ENCODE measurements at places on chromosomes 1 and 21.

GRCh38 chr1:15417059-15417934, 7.6 kb downstream of the EFHD2 start:
- DNase-seq: peak; percentile 85

DNA sequence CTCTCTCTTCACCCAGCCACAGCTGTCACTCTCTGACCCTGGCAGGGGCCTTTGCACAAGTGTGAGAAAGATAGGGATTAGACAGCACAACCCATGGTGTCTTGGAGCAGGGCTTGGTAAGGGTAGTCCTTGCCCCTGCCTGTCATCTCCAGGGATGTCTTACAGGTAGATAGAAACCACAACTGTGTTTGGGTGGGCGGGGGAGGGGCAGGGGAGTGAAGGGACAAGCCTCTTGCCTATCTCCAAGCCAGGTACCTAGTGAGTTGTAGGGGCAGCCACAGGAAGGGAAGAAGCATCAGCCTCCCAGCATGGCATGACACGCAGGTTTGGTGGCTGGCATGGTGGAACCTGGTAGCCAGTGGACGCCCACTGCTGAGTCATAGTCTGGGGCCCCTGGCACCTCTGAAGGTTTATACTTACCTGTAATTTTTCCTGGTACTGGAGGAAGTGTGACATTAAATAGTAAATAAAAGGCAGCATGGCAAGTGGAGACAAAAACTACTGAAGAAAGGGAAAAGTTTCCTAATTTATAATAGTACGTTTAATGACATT, 97.5 kb downstream of the CLEC20A start:
- DNase-seq: no peak

- DNase-seq: no peak
These were observed 17.3 kb downstream of the S1PR1 start for GRCh38 chr1:101253976-101254674.

DNA sequence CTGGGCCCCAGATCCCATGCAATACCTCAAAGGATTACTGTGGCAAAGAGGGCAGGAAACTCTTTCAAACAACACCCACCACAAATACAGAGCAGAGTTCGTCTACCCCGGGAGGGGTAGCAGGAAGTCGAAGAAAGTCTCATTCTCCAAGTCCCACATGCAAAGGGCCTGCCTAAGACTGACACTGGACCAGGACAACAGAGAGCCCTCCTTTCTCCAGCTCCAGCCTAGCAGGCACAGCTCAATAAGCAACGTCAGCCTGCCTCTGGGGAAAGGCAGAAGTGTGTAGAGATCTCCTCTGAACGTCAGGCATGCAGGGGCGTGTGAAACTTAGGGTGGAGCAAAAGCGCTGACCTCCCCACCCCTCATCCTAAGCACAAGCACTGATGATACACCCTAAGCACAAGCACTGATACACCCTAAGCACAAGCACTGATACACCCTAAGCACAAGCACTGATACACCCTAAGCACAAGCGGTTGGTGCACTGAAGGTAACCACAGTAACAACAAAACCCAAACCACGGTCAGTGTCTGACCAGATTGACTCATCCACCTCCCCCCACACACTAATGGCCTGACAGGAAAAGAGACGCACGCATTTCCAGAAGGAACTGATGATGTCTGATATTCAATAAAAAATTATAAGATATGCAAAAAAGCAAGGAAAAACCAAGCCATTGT, 1.3 kb downstream of the KRTAP12-3 start:
- no peak for DNase-seq

DNA sequence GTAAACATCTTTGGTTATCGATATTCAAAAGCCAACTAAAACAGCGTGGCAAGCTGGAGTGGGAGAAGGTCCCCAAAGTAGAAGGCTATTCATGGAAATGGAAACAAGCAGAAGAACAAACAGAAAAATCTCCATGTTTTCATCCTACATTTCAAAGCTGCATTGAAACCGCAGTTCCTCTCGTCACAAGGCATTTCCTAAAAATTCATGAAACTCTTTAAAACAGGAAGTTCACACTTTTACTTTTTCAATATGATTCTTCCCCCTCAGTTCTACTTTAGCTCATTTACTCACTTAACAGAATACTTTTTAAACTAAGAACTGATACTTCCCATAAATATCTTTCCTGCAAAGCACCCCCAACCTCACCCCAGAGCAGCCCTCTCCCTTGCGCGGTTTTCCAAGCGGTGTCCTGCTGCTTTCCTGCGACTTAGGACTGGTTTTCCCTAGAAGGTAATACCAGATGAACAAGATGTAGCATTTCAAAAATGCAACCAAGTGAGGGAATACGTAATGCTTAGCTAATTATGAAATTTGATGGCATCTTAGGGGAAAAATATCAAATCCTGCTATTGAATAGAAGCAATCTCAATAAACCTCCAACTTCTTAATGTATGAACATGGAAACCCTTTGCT, 228.3 kb upstream of the PKN2 start:
- peak; percentile 30 for DNase-seq

DNA sequence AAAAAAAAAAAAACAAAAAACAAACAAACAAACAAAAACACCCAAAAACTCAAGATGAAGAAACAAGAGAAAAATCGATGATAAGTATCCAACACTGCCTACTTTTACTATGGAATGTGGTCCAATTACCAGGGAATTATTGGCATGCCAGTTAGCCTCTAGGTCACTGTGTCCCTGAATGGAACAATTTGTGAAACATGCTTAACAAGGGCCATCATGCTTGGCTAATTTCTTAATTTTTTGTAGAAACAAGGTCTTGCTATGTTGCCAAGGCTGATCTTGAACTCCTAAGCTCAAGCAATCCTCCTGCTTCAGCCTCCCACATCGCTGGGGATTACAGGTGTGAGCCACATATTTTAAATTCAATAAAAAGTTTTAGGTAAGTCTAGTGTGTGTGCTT, 23.9 kb downstream of the PLPP3 start:
- no peak for DNase-seq

- no peak for DNase-seq
These were observed 414 bp downstream of the GPR153 start for GRCh38 chr1:6260433-6260934.

GRCh38 chr1:119052267-119052666, 64.1 kb upstream of the TBX15 start:
- no peak for DNase-seq

GRCh38 chr1:26999440-26999987, 6.0 kb downstream of the TRNP1 start:
- DNase-seq: no peak

GRCh38 chr1:30385246-30385995, 338.0 kb downstream of the MATN1 start:
- no peak for DNase-seq

DNA sequence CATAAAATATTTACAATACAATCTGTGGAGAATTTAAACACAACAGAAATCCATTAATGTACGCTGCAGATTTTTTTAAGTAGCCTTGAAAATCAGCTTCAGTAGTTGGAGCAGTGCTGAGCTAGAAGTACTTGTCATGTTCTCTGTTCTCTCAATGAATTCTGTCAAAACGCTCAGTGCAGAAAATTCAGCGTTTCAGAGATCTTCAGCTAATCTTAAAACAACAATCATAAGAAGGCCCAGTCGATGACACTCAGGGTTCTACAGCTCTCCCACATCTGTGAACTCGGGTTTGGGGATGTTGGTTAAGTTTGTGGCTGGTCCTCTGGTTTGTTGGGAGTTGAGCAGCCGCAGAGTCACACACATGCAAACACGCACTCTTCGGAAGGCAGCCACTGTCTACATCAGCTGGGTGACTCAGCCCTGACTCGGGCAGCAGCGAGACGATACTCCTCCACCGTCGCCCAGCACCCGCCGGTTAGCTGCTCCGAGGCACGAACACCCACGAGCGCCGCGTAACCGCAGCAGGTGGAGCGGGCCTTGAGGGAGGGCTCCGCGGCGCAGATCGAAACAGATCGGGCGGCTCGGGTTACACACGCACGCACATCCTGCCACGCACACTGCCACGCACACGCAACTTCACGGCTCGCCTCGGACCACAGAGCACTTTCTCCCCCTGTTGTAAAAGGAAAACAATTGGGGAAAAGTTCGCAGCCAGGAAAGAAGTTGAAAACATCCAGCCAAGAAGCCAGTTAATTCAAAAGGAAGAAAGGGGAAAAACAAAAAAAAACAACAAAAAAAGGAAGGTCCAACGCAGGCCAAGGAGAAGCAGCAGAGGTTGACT, 161.2 kb downstream of the RUNX1 start:
- DNase-seq: peak; percentile 96

GRCh38 chr1:106787520-106787919, 269.0 kb upstream of the PRMT6 start:
- no peak for DNase-seq

DNA sequence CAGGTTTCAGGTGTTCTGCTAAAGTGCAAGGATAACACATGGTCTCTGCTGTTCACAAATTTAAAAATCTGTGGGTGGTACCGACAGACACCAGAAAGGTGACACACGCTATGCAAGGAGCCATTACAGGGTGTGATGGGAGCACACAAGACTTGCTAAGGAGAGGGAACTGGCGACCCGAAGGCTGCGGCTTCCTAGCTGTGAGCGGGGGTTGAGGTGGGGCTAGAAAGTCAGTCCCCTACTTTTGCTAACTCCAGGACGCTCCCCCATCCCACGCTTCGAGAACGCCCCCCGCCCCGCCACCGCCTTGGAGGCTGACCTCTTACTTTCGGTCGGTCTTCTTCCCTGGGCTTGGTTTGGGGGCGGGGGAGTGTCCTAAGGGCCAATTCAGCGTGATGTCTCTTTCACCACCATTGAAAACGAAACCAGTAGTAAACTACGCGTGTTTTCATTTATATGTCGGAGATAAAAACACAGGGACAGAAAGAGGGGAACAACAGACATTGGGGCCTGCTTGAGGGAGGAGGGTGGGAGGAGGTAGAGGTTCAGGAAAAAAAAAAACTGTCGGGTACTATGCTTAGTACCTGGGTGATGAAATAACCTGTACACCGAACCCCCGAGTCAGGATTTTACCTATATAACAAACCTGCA, 1.1 kb downstream of the CKS1B start:
- DNase-seq: peak; percentile 93

- no peak for DNase-seq
These were observed 146.4 kb downstream of the GREM2 start for GRCh38 chr1:240465531-240465940.

DNA sequence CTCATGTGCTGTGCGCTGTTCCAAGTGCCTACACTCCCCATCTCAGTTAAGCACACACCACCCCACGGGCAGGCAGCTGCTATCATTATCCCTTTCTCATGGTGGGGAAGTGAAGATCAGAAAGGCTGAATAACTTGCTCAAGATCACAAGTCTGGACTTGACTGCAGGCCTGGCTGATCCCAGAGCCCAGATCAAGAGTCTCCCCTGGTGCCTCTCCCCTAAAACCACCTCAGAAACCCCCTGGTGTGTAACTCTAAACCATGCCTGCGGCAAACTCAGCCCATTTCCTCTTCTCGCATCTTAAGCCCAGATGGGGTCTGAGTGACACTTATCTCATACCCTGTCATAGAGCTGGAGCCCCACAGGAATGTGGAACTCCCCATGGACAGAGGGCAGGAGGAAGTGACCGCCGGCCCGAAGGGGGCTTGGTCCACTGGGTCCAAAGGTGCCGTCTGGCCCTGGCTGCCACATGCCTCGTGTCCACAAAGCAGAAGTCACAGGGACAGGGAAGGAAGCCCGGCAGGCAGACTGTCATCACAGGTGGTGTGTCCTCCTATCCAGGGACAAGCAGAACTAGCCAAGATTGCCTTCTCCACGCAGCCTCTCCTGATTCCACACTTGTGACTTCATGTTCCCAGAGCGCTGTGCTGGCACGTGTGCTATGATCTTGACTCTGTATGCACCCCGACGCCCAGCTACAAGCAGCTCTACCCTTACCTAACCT, 92.1 kb downstream of the SYF2 start:
- peak; percentile 83 for DNase-seq

DNA sequence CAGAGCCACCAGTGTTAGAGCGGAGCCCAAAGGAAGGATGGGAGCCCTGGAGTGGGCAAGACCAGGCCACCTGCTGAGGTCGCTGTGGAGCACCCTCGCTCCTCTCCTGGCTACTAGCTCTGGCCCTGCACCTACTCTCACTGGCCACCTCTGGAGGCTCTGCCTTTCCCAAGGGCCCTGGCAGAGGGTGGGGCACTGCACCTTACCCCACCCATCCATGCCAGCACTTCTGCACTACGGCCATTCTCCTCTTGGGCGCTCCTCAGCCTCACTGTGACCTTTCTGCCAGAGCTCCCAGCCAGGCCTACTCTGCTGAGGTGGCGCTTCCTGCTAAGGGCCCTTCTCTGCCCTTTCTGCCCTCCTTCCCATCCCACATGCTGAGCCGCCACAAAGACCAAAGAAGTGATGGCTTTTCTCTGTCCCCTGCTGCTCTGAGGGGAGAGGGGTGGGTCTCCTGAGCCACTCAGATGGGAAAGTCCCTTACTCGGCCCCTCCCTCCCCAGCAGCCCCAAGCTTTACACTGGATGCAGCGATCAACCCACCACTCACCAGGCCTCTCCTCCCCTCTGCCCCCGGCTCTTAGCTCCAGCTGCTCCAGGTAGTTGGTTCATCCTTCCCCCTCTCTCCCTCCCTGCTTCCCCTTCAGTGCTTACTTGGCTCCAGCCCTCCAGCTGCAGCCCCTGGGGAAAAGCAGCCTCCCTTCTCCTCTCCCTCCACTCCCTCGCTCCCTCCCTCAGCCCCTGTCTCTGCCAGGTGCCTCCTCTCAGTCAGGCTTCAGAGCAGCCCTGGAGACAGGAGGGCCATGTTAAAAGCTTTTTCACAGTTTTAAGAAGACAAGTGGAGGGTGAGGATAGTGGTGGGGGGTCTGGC, 14.8 kb upstream of the TMEM222 start:
- DNase-seq: no peak

DNA sequence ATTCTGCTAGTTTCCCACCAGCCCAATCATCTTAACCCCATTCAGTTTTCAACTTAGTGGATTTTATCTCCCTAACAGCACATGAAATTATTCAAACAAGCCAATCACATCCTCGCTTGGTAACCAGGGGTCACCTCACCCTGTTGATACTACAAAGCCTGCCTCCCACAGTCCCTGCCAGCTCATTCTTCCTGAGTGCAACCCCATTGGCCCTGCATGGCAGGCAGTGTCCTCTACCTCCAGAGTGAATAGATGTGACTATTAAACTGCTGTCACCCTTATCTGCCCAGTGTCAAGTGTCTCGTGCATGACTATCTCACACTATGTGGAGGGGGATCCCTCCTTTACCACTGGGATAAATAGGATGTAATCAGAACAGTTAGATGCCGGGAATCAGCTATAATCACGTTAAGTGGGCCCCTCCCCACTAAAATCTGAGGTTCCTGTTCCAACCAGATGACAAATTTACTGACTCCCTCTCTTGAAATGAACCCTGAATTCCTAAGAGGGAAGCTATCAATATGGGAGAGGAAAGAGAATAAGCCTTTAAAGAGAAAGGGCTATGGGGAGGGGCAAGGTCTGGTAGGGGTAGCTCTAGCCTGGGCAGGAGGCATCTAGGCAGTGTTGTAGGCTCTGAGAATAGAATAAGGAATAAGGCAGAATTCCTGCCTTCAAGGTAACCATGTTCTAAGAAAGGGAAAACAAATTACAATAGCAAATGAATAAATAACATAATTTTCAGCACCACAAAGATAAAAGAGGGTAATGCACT, 155.9 kb downstream of the SLC30A10 start:
- DNase-seq: no peak

- no peak for DNase-seq
These were observed 2.4 kb downstream of the PLPPR4 start for GRCh38 chr1:99266726-99267125.

All from suppressor macrophage treated with lipopolysaccharide for 4 hours (primary cell).